ENCODE measurements at places on chromosomes 1 and 21.

- DNase-seq: no peak
Observed at GRCh38 chr1:116968724-116969123, 32.8 kb upstream of the CD101 start.

- DNase-seq: no peak
Observed at GRCh38 chr1:56417646-56418045, 161.7 kb downstream of the PLPP3 start.

GRCh38 chr1:213244664-213245091 lies 193.6 kb downstream of the RPS6KC1 start:
- DNase-seq: no peak

GRCh38 chr1:82073071-82073470 lies 272.3 kb downstream of the ADGRL2 start:
- no peak for DNase-seq

- DNase-seq: no peak
Observed at GRCh38 chr1:11518016-11518701, 39.2 kb downstream of the DISP3 start.

DNA sequence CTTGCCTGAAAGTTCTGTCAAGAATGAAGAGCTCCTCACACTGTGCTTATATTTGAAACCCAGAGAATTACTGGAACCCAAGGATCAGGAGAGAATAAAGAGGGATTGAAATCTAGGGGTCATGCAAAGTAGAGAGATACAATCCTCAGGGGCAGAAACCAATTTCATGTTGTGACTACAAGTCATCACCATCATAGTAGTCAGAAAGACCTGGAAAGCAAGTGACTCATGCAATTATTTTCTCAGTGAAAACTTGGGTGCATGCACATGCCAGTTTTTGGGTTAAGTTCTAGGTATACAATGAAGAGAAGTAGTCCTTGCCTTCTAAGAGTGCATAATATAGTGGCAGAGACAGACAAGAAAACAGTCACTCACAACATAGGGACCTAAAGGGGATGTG lies 210.0 kb downstream of the ZC3H11B start:
- DNase-seq: no peak

DNA sequence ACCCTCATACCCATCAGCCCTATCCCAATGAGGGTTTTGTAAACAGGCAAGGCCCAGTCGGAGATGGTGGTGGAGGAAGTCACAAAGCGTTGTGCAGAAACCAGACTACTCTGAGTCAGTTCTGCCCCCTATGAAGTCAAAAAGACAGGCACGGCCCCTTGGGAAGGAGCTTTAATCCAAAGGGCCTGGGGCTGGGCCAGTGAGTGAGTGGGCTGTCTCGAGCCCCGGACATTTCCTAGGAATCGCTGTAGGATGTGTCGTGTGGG lies 442 bp upstream of the AHCYL1 start:
- DNase-seq: no peak

DNA sequence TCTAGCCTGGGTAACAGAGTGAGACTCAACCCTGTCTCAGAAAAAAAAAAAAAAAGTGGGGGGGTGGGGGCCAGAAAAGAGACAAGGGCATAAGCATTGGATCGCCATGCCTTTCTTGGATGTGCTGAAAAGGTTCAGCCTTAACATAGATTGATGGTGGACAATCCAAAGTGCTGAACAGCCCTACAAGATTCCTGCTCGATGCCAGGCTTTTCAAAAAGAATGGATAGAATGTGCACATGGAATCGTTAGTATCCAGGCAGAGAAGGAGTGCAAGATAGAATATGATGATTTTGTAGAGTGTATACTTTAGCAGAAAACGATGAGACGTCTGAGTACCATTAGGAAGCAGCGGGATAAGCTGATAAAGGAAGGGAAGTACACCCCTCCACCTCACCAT lies 10.9 kb upstream of the COA7 start:
- DNase-seq: no peak

- no peak for DNase-seq
Observed at GRCh38 chr1:192066202-192066601, 92.1 kb upstream of the RGS18 start.

DNA sequence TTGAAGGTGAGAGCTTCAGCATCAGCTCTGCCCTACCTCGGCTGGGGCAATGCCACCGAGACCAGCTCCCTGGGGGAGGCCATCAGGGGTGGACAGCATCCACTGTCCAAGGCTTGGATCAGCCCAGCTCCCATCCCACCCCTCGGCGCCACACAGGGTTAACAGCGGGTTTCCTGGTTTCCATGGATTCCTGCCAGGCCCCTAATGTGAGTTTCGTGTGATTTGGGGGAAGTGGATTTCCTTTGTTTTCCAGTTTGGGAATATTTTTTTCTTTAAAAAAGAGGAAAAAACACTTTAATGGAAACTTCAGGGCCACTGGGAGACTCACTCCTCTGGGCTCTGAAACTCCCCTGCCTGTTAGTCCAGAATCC lies 34.3 kb downstream of the CASZ1 start:
- DNase-seq: no peak

DNA sequence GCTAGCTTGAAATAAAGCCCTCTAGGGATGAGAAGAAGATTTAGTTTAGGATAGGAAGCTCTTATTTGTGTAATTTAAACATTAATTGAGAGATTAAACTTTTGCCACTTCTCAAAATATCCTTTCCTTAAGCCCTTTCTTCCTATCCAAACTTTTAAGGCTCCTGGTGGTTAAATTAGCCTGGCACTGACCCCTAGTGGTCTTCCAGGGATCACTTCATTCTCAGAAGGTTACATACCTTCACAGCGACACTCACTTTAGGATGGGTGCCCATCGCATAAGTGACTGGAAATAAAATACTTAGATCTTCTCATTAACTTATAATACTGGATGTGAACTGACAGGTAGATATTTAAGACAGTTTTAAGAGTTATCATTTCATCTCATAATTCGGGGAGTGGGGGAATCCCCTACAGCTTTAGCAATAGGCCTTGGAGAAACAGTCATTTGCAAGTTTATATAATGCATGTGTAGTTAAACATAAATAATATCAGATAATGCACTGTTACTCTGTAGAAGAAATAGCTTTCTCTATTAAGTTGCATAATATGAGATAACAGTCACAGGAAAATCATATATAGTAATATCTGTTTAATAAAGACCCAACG lies 7.4 kb downstream of the LHX9 start:
- DNase-seq: no peak

DNA sequence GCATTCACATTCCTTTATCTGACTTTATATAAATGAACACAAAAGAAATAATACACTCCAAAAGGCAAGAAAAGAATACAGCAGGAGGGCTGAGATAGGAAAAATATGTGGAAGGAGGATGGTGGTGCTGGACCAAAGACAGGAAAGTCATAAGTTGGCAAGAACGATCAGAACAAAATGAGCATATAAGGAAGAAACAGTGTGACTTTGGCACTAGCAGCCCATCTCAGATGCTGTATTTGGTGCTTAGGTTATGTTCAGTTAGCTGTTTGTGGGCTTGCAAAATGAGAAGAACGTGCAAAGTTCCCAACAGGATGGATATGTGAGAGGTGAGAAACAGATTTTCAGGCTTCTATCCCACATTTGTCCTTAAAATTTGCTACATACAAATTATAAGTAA lies 719.8 kb upstream of the ADGRL4 start:
- DNase-seq: no peak

DNA sequence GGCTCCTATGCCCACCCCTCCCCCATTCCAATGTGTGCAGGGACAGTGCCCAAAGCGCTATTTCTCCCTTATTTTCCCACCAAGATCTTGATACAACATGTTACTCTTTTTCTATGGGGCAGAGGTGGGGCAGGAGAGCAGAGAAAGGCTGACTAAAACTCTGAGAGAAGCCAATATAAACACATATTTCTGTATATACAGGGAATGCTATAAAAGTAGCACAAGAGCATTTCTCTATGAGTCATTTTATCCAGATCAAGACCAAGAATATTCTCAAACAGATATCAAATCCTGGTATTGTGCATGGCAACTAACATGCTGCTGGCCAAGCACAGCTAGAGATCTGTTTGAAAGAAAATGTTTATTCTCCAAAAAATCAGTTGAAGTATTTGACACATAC lies 7.3 kb downstream of the WDR26 start:
- no peak for DNase-seq

All from NCI-H187 (cell line).